Activated naive CD4-positive, alpha-beta T cell treated with anti-CD3 and anti-CD28 coated beads, Interleukin-2, amount 50 U/mL, for 72 hours (primary cell): ENCODE measurements at places on chromosomes 2 and 18. TPM values are rescaled to one million over a fixed set of nuclear protein-coding genes. Genes with fewer than 3 reads are reported as not detected.

- DNase-seq: no peak
Measured at GRCh38 chr2:48717846-48718245, 37.7 kb downstream of the LHCGR start.

DNA sequence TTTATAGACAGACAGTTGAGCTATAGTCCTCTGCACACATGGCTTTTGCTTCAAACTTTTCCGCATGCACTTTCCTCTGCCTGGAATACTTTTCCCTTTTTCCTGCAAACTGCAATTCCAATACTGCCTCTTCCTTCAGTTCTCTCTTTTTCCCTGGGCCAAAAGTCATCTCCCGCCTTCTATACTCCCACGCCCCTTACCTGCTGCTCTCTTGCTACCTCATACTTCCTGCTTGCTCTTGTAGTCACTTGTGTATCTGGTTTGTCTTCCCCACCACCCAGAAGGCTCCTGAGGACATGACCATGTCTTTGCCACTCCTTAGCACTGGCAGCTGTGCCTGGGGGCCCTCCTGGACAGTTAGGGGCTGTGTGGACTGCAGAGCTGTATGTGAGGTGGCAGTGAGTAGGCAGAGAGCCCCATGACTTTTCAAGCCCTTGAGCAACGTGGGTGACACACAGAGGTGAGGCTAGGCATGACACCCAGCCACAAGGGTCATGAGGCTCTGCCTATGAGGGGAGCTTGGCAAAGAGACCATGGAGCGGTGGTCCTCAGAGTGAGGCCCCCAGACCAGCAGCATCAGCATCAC is 23.2 kb downstream of the SPEG start:
- no peak for DNase-seq

The LYPD6 gene
- not detected for total RNA-seq

The EFEMP1 gene
- not detected for total RNA-seq

GRCh38 chr2:30371772-30372373 is 75.2 kb upstream of the LCLAT1 start:
- no peak for DNase-seq

The VPS54 gene
- 10.1 TPM for total RNA-seq

GRCh38 chr2:126645211-126645618 is 10.7 kb upstream of the GYPC start:
- DNase-seq: no peak

DNA sequence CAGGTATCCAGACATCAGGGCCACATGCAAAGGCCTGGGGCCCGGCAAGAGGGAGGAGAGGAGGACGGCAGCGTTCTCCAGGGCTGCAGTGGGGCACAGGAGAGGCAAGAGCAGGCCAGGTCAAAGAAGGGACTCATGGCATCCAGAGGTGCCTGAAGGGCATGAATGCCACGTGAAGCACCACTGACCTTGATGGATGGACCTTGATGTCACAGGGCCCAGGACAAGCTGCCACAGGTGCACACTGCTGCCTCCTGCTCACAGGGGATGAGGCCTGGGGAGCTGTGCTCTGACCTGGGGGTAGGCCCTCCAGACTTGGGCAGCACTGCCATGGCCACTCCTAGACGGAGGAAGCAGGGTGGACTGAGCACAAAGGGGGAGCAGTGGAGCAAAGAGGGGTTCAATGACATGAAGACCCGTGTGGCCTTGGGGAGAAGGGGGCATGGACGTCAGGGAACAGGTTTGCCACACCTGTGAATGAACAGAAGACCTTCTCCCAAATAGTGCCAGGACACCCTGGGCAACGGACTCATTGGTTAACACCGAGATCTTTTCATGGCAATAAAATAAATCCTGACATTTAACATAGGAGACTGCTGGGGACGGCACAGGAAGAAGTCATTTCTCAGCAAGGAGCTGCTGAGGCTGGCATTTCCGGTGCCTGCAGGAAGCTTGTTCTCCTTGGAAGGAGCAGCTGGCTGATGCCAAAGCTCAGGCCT is 65.6 kb downstream of the EMX1 start:
- no peak for DNase-seq

The DNER gene
- total RNA-seq: not detected

DNA sequence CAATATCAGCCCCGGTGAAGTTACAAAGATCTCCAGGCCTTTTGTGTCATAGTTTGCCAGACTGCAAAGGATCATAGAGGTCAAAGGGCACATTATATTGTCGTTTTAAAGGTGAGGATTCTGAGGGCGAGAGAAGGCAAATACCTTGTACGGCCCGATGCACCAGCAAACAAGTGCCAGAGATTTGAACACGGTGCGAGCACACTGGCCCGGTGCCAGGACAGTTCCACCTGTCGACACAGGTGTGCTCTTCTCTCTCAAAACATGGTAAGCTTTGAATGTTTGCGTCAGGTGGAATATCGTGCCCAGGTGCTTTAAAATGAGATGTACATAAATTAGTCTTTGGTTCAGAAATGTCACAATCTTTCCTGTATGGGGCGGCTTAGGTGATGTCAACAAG is 776.1 kb upstream of the ID2 start:
- DNase-seq: no peak

DNA sequence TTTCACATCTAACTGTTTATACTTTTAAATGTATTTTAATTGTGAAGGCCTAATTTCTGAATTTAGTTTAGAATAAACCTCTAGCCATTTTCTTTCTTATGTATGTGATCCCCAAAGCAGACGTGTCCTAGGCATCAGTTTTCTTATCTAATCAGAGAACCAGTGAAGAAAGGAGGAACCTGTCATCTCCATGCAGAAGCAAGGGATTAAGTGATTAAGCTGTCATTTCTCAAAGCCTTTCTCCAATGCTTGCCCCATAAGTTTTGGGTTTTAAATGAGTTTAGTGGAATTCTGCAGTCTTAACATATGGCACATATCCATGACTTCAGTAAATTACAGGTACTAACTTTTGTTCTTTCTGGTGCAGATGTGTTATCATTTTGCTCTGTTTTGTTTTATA is 190.4 kb downstream of the PLCL1 start:
- DNase-seq: no peak

DNA sequence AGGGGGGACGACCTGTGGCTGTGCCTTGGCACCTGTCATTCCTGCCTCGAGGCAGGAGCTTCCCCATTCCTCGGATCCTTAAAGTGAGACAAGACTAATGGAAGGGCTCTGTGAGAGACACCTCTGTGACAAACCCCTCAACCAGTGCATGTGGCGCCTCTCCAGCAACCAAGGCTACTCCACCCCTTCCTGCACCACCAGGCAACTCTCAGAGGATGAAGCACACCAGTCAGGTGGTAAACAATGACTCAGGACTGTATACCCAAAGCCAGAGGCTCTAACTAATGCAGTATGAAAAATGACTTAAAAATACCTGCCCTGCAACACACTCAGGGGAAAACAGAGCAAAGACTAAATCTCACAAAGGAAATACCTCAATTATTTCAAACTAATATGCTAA is 136.9 kb downstream of the UXS1 start:
- DNase-seq: no peak

DNA sequence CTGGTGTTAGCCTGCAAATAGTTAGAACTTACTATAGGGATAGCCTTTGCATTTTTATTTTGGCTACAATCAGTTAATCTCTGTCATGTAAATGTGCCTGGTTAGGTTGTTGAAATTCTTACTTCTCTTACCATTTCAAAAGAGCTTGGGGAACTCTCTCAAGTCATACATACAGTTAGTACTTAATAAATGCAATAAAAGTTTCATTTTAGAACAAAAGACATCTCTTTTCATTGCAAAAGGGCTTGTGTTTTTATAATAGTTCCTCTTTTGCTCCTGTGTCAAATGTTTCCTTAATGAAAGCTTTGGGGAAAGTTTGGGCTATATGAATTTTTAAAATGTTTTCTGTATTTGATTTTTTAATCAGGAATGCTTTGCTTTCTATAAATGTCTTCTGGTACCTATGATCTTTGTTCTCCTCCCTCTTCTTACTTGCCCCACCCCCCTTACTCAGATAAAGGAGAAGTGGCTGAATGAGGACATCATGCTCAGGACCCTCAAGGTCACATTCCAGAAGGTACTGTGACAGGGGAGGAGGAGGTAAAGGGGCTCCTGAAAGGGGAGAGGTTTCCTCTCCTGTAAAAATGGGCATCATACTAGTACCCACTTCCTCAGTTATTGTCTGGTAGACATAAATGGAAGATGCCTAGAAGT is 13.6 kb downstream of the PTPN18 start:
- no peak for DNase-seq

DNA sequence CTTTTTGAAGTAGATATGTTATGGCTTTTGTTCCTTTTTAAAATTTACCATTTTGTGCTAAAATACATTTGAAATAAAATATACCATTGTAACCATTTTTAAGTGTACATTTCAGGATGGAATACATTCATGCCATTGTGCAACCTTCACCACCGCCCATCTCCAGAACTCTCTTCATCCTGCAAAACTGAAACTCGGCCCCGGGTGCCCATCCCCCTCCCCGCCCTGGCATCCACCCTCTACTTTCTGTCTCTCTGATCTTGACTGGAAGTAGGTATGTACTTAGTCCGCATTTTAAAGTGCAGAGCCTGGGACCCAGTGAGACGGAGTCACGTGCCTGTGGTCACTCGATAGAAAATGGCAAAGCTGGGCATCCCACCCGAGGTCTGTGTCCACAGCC is 45.6 kb downstream of the DIPK1C start:
- DNase-seq: no peak

The ZEB2 gene
- total RNA-seq: 6.1 TPM

DNA sequence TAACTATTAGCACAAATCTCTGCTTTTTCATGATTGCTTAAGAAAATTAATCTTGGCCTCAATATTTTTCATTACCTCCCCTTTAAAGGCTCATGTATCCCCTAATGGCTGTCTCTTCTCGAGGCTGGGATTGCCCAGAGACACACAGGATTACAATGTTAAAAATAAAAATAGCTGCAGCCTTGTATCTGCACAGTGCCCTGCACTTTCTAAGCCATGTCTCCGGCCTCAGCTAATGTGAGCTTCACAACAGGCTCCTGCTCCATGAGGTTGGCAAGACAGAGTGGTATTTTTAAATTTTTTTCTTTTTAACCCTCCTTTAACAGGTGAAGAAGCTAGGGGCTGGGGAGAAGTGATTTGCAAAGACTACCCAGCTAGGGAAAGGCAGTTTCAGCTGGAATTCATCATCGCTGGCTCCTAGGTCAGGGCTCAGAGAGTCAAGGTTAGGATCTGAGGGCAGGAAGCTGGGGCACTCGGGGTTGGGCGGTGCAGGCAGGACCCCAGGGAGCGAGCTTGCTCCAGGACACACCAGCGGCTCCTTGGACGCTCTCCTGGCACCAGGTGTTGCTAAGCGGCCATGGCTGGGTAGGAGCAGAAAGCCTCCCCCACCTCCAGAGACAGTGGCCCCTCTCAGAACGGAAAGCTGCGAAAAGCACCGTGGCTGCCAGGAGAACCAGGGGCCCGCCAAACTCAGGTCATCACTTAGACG is 135.6 kb downstream of the SMAD2 start:
- no peak for DNase-seq

GRCh38 chr2:113784823-113785744 is 28.6 kb upstream of the SLC35F5 start:
- no peak for DNase-seq

The APOB gene
- not detected for total RNA-seq
